GM12865 (cell line): ENCODE measurements at places on chromosomes 3 and 15.

DNA sequence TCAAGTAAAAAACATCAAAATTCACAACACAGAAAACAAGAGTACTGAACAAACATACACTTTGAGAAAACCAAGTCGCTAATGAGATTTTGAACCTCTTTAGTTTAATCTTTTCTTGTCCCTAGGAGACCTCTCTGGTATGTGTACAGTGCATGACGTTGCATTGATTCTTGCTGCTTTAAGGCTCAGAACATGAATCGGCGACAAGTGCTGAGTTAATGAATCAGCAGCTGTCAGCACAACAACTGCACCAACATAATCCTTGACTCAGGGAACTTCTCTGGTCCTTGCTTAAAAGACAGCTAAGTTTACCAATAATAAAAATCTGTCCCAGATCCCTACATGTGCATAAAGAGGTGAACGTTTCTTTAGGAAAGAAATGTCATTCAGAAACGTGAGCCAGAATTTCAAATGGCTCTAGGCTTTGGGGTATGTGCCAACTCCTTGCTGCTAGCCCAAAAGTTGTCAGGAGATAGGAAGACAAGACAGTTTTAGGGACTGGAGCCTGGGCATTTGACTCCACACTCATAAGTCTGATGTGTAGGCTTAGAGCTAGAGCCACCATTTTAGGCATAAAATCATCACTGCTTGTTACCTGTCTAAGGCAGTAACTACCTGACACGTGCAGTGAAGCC, 86.9 kb downstream of the IL5RA start:
- no peak for DNase-seq

DNA sequence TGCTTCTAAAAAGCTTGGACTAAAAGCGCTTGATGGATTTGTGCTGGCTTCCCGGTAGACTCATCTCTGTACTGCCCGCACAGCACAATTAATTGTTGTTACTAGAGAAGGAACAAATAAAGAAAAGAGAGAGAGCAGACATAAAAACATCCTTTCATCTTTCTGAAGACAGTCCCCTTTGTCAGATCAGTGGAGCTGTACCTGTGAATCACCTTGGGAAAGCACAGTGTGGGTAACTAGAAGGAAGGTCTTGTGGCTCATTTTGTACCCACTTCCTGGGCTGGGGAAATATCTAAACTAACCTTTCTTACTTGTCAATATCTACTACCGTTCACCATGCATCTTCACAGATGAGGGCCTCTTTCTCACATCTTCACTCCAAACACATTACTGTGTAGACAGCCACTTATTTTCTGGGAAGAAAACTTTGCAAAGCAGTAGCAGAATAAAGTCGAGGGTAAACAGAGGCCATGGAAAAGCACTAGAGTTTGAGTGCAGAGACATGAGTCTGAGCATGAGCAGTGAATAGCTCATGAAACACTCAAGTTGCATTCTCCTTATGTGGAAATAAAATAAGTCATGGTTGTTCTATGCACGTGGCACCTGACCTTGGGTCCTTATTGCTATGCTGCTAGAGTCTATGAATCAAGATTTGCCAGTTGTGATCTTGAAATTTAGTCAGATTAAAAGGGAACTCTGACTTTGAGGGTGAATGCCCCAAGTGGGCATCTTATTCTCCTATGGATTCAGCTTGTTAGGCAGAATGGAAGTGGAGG, 169.3 kb downstream of the LPP start:
- DNase-seq, result peak; percentile 29

DNA sequence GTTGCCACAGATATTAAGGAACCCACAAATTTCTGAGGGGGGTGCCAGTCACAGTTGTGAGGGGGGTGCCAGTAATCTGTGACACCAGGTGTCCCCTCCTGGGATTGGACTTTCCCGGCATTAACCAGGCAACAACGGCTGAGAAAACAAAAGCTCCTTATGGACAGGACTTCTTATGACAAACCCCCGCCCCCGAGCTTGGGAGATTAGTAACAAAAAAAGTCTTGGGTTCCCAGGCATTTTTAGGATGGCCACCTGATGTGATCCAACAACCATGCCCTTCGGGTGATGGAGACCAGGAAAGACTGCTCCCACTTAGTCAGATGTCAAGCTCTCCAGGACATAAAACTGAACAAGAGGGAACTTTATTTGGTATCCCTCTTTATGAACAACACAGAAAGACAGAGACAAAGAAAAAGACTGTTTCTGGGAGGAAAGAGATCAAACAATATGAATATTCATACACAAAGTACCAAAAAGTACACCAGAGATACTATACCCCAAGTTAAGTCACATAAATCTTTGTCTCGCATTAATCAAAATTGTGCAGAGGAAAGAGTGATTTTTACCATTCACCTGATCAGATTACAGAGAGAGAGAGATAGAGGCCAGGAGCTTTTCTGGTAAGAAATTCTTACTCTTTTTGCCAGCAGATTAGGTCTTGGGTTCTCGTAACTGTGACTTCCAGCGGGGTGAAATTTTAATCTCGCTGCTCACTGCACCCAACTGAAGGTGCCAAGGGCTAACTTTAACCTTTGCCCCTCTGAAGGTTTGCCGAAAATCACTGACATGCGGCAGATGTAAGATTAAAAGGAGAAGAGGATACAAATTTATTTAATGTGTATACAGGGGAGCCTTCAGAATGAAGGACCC, 61.6 kb downstream of the OSTN start:
- DNase-seq, result no peak

DNA sequence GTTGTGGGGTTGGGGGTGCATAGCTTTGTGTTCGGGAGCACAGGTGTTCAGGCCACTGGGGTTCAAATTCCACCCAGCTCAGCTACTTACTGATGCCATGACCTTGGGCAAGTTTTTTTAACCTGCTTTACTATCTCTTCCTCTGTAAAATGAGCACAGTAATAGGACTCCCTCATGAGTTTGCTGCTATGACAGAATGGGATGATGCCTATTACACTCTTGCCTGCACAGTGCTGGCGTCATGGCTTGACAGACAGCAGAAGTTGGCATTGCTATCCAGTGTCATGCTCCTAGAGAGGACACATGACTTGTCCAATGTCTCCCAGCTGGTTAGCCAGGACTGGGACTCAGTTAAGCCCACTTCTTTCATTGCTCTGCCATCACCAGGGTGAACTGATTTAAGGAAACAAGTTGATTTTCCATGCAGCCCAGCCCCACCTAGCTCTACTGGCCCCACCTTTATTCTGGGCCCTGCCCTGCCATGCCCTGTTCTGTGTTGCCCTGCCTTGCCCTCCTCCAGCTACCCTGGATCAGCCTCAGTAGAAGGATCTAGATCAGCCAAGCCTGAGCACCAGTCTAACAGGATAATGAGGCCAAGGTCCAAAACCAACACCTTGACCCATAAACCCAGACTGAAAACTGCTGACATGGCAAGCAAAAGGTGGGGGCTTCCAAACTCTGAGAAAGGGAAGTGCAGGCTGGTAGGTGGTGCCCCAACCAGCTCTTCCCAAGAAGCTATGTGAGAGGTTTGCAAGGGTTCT, 155.8 kb upstream of the ATP11B start:
- no peak for DNase-seq

DNA sequence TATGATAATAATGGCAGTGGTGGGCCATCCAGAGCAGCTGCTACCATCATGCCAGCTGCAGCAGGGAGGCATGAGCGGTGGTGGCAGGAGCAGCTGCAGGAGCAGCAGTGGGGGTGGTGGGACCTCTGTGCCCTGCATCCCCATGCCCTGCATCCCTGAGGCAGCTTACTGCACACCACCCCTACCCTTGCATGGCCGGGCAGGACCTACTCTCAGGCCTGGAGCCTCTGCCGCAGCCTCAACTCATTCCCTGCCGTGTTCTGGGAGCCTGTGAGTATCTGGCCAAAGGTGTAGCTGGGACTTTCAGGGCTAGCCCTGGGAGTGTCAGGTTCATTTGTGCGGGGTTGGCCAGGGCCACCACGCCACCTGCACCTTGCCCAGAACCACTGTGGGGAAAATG, 3.3 kb upstream of the XCR1 start:
- no peak for DNase-seq
